ENCODE measurements at places on chromosomes 2 and 18.

GRCh38 chr2:31505111-31505510 lies 75.6 kb downstream of the SRD5A2 start:
- no peak for DNase-seq

GRCh38 chr18:24400587-24400986 lies 3.0 kb upstream of the OSBPL1A start:
- DNase-seq, result no peak

GRCh38 chr2:38176619-38177021 lies 100.7 kb upstream of the CYP1B1 start:
- no peak for DNase-seq

- DNase-seq, result no peak
Observed at GRCh38 chr2:108536133-108536780, 2.0 kb downstream of the LIMS1 start.

GRCh38 chr2:43766006-43766405 lies 7.8 kb upstream of the DYNC2LI1 start:
- no peak for DNase-seq

DNA sequence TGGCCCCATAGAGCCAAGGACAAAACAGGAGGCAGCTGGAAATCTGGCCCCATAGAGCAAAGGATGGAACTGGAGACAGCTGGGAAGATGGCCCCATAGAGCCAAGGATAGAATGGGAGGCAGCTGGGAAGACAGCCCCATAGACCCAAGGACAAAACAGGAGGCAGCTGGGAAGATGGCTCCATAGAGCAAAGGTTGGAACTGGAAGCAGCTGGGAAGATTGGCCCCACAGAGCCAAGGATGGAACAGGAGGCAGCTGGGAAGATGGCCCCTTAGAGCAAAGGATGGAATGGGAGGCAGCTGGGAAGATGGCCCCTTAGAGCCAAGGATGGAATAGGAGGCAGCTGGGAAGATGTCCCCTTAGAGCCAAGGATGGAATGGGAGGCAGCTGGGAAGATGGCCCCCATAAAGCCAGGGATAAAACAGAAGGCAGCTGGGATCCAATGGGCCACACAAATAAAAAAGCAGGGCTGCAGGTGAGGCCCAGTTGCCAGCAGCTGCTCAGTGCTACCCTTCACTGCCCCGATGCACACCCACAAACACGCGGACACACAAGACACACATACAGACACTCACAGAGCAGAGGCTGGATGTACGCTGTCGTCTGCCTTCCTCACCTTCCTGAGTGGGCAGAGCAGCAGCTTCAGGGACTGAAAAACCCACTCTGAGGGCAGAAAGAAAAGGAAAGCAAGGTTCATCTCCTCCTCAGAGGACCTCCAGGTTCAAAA lies 505.4 kb upstream of the MYT1L start:
- DNase-seq, result no peak

All from right renal pelvis (tissue), 4 donors.